Stimulated activated CD8-positive, alpha-beta memory T cell treated with anti-CD3 and anti-CD28 coated beads, Interleukin-2, amount 100 ng/mL, for 1 hour (primary cell): ENCODE measurements at places on chromosomes 12 and 14.

DNA sequence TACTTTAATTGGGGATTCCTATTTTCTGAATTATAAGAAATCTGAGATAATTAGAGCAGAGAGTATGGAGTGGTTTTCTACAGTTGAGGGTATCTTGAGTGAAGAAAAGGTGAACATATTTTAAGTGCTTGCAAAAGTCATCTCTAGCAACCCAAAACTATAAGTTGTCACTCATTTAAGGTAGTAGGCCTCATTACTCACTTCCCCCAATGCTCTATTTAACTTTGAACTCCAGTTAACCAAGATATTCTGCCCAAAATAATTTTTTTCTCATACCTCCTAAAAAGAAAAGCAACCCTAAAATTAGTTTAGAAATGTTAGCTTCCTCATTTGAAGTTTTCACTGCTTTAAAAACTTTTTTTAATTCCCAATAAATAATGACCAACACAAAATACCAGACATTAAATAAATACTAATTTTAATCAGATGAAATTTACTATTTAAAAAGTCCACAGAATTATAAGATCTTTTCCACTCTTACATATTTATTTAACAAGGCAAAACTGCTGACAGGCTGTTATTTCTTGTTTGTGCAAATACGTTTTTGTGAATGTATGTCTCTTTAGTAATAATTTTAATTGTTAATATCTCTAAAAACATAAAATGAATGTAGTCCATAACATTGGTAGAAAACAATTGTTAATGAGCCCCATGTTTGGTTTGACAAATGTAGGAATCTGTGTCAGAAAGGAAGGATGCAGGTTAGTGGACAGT is 47.8 kb downstream of the VRK1 start:
- DNase-seq: no peak

GRCh38 chr14:83291714-83292113 is 1758.1 kb upstream of the SEL1L start:
- no peak for DNase-seq

DNA sequence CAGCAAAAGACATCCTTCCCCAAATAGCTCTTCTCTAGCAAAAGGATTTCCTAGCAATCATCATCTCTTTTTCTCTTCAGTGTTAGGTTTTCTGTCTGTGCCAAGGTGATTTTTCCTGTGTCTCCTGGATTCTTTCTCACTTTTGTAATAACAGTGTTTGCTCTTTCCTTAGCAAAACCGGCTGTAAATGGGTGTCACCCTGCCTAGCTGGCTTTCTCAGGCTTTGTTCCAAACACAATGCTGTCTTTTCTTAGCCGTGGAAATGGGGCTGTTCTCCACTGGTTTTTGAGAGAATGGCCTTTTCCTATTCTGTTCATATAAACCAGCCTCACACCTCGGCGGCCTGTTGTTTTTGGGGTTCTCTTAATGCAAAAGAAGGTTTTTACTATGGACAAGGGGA is 21.9 kb downstream of the JDP2 start:
- DNase-seq: no peak

DNA sequence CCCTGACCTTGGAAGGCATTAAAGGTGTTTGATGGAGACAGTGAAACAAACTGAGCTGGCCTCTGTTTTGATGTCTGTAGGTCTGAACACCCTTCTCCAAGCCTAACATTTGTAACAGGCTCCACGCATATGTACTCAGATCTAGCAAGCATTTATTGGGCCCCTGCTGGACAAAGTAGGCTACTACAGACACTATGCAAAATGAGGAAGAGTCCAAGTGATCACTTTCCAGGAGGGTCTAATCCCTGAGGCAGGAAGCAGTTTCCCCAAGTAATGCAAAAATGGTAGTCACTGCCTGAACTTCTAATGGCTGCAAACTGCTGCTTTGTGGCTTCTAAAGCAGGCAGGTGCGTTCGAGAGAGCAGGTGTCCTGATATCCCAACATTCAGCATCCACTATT is 405.8 kb downstream of the MED13L start:
- no peak for DNase-seq

GRCh38 chr14:24978862-24979724 is 70.9 kb downstream of the STXBP6 start:
- no peak for DNase-seq
